ENCODE measurements at places on chromosomes 5 and 9.

GRCh38 chr9:123343443-123344191, 12.4 kb upstream of the CRB2 start:
- DNase-seq: no peak

DNA sequence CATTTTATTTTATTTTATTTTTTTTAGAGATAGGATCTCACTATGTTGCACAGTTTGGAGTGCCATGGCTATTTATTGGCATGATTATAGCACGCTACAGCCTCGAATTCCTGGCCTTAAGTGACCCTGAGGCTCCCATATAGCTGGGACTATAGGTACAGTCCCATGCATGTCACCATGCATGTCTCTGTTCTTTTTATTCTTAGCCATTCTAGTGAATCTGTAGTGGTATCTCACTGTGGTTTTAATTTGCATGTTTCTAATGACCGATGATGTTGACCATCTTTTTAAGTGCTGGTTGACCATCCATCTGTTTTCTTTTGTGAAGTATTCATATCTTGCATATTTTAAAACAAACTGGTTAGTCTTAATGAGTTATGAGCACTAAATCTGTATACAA, 76.1 kb downstream of the SLC44A1 start:
- DNase-seq: no peak

DNA sequence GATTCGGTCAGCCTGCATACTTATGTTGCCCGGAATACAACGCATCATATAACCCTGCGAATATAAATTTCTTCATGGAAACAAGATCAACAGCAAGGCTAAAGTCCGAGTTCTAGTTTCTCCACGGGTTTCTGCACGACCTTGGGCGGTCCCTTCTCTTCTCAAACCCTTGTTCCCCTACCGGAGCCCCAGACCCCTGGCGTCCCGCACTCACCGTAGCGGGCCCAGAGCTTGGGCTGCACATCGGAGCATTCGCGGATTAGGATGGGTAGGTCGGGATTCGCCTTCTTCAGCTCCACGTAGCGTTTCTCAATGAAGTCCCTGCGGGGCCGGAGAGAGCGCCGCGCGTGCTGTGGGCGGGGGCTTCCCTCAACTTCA, 399 bp downstream of the NDUFA2 start:
- DNase-seq: no peak

DNA sequence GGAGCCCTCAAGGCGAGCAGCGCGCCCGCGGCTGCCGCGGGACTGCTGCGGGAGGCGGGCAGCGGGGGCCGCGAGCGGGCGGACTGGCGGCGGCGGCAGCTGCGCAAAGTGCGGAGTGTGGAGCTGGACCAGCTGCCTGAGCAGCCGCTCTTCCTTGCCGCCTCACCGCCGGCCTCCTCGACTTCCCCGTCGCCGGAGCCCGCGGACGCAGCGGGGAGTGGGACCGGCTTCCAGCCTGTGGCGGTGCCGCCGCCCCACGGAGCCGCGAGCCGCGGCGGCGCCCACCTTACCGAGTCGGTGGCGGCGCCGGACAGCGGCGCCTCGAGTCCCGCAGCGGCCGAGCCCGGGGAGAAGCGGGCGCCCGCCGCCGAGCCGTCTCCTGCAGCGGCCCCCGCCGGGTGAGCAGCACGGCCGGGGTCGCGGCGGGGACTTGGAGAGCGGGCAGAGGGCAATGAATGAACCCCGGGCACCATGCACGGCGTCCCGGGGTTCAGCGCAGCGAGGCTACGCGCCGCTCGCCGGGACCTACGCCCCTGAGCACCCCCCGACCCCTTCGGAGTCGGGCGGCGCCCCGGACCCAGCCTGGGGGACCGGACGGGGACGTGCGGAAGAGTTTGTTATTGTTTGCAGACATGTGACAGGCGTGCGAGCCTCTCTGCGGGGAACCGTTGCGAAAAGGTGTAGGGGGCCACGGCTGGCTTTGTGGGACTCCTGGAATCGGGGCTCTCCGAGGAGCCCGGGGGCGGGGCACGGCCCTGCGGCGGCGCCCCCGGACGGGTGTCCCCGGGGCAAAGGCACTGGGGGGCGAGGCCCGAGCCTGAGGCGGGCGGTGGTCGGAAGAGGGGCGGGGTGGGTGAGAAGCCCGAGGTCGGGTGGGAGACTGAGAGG, 553 bp downstream of the MAP3K1 start:
- DNase-seq: peak; percentile 49

GRCh38 chr9:122005597-122005996, 87.5 kb downstream of the TTLL11 start:
- DNase-seq: no peak

DNA sequence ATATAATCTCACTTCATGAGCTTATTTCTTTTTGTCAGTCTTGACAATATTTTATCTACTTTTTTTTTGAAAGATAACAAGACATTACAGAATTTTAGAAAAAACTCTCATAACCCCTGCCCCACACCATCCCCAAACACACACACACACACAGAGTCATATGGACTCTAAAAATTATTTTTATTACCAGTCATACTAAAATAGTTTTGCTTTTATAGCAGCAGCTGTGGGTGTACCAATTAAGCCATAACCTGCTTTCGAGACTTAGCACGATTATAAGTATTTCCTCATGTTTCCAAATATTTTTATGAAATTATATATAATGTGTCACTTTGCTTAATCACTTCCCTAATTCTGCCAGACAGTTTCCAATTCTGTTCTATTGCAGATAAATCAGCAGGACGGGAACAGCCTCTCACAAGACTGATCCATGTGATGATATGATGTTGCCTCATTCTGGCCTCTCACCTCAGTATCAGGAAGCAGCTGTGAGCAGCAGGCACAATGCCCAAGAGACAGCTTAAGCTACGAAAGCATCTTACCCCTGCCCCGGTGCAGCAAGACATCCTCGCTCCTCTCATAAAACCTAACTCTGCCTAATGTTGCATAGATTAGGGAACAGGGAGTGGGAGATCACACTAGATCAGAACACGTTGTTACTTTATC, 7.0 kb downstream of the PDCL start:
- no peak for DNase-seq

DNA sequence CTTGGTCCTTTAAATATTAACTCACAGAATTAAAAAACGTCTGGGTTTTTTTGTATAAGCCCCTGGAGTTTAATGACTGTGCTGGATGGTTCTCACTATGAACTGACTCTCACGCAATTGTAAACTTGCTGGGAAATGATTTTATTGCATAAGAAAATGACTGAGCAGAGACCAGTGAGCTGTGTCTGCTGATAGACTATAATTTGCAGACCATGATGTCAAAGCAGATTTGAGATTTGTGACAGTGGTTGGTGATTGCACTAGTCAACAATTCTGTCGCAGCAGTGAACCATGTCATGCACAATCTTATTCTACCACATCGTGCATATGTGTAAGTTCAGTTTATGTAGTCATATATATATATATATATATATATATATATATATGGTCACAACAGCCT, 85.7 kb upstream of the C9orf72 start:
- no peak for DNase-seq

DNA sequence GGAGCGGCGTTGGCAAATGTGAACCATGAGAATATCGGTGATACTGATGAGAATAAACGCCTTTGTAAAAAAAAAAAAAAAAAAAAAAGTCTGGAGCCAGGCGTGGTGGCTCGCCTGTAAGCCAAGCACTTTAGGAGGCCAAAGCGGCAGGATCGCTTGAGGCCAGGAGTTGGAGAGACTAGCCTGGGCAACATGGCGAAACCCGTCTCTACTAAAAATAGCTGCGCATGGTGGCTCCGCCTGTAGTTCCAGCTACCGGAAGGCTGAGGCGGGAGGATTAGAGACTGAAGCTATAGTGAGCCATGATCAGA, 425 bp upstream of the NFX1 start:
- no peak for DNase-seq
